ENCODE measurements at places on chromosomes 5 and 9. TPM values are rescaled to one million over a fixed set of nuclear protein-coding genes. Genes with fewer than 3 reads are reported as not detected.

The IFNA21 gene
- total RNA-seq, result not detected

The FAM240B gene
- total RNA-seq, result not detected

The PCDHB12 gene
- 0.15 TPM for total RNA-seq

The KIF20A gene
- total RNA-seq, result 12.2 TPM

The DMRT3 gene
- total RNA-seq, result not detected

The OR1L6 gene
- not detected for total RNA-seq

The EGFL7 gene
- total RNA-seq, result 6.3 TPM

The CCNI2 gene
- total RNA-seq, result not detected

The ANKRD34B gene
- total RNA-seq, result not detected

The PCDHA12 gene
- total RNA-seq, result not detected

The PDLIM7 gene
- total RNA-seq, result 79.7 TPM

The GRIN3A gene
- not detected for total RNA-seq

The LIX1 gene
- not detected for total RNA-seq

The SPINK13 gene
- total RNA-seq, result not detected

The LSM11 gene
- 3.5 TPM for total RNA-seq

The C6 gene
- not detected for total RNA-seq

The INSL6 gene
- total RNA-seq, result not detected

The SPATA31C2 gene
- not detected for total RNA-seq

The IFNA2 gene
- not detected for total RNA-seq

The SPATA6L gene
- 0.15 TPM for total RNA-seq

The CD72 gene
- 2.0 TPM for total RNA-seq

The IFNA13 gene
- not detected for total RNA-seq

The ZNF366 gene
- not detected for total RNA-seq

The OBP2B gene
- total RNA-seq, result not detected

The FBN2 gene
- total RNA-seq, result 78.2 TPM

The PNPLA7 gene
- 2.0 TPM for total RNA-seq

The RNF208 gene
- 0.15 TPM for total RNA-seq

The CACNA1B gene
- total RNA-seq, result under 0.01 TPM

The SPATA31C1 gene
- not detected for total RNA-seq

The C9 gene
- not detected for total RNA-seq

The ZER1 gene
- 52.4 TPM for total RNA-seq

The GPR151 gene
- total RNA-seq, result not detected

The PCDHA9 gene
- under 0.01 TPM for total RNA-seq

The RANBP17 gene
- 0.83 TPM for total RNA-seq

The ANGPTL2 gene
- total RNA-seq, result 184 TPM

The F2R gene
- 170 TPM for total RNA-seq

The SOX30 gene
- total RNA-seq, result under 0.01 TPM

The NDOR1 gene
- 5.1 TPM for total RNA-seq

The UGT3A2 gene
- total RNA-seq, result not detected

The POLK gene
- 54.7 TPM for total RNA-seq

The DIPK1B gene
- 2.2 TPM for total RNA-seq

The RCL1 gene
- 8.4 TPM for total RNA-seq

The OTULINL gene
- 0.17 TPM for total RNA-seq

The DOCK8 gene
- 0.44 TPM for total RNA-seq

The KCNIP1 gene
- not detected for total RNA-seq

The LURAP1L gene
- total RNA-seq, result 63.7 TPM

The RFESD gene
- total RNA-seq, result 3.1 TPM

The FCHO2 gene
- total RNA-seq, result 19.4 TPM

The FBP2 gene
- not detected for total RNA-seq

The PIK3R1 gene
- 27.2 TPM for total RNA-seq

The CDX1 gene
- total RNA-seq, result 0.17 TPM

The PCDH1 gene
- 0.33 TPM for total RNA-seq

The PCDHGB6 gene
- 5.1 TPM for total RNA-seq

The RMRP gene
- total RNA-seq, result 6,137 TPM

The TAF11L7 gene
- not detected for total RNA-seq

The LVRN gene
- total RNA-seq, result 0.44 TPM

Data from smooth muscle cell of trachea (primary cell).